ENCODE measurements at places on chromosomes 6 and 20.

- no peak for DNase-seq
Measured at GRCh38 chr20:59007665-59008511, 834 bp upstream of the CTSZ start.

- peak; percentile 3 for DNase-seq
Measured at GRCh38 chr6:53986165-53986720, 125.0 kb upstream of the MLIP start.

- DNase-seq = no peak
Measured at GRCh38 chr6:137783710-137784109, 83.3 kb upstream of the TNFAIP3 start.

DNA sequence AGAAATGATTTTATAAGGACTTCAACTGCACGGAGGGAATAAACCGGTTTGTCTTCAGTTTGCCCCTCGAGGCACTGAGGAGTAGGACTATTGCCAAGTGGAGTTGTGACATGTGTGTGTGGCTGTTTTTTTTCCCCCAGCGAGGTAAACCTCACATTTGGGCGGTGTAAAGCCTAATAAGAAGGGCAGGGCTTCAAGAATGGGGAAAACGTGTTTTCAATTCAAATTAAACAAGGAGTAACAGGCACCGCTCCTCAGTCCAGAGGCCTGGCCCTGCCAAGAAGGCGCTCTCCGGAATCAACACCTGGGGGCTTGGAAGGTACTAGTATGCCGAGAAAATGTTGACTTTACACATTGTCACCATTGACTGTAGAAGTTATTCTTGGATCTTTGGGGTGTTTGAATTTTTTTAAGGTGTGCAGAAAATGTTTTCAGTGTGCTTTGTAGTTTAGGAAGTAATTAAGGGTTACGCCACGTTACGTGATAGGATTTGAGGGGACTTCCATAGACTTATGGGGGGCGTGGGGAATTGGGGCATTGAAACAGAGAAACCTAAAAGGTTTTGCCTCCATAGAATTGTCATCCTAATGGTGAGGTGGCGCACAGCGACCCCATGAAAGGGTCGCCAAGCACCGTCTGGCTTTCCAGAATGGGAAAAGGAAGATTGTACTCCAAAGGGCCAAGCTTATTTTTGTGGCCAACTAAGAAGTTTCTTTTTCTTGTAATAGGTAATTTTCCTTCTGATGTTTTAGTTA lies 791 bp downstream of the ADGRG6 start:
- DNase-seq = no peak

- DNase-seq = no peak
Measured at GRCh38 chr6:17107863-17108262, 6.0 kb downstream of the STMND1 start.

GRCh38 chr20:33009214-33010132 lies 2.0 kb downstream of the BPIFB2 start:
- no peak for DNase-seq

- DNase-seq = peak; percentile 11
Measured at GRCh38 chr6:44353336-44353735, 10.9 kb downstream of the SPATS1 start.

- DNase-seq = peak; percentile 88
Measured at GRCh38 chr6:32968093-32968866, at the start of gene BRD2. BRD2 (plus strand) TSS chr6:32968594; CDS start chr6:32972899, 4,305 bp downstream.

- no peak for DNase-seq
Measured at GRCh38 chr6:101539510-101540245, 146.2 kb downstream of the GRIK2 start.

GRCh38 chr6:148943451-148943850 lies 196.6 kb downstream of the UST start:
- DNase-seq = no peak

GRCh38 chr20:24911461-24911860 lies 37.6 kb upstream of the CST7 start:
- no peak for DNase-seq

GRCh38 chr20:62052842-62053464 lies 12.7 kb downstream of the TAF4 start:
- DNase-seq = no peak

DNA sequence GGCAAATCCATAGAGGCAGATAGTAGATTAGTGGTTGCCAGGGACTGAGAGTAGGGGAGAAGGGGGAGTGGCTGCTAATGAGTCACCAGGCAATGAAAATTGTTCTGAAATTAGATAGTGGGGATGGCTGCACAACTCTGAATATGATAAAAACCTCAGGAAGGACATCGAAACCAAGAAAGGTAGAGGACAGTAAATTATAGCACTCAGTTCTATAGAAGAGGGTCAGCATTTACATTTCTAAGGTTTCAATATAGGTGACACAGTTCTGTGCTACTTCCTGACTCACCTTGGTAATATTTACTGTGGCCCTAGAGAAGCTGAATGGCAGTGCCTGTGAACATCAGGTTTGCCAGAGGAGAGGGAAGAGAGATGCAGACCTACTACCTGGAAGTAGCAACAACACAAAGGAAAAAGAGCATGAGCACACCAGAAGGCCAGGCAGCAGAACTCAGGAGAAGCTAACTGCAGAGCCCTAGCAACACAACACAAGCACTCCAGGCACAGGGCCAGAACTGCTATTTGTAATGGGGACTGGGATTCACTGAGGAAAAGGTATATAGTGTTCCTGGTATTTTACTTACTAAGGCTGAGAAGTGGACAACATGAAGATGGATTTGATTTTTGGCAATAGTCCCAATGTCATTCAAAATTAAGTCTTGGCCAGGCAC lies 75.9 kb downstream of the PLCG1 start:
- DNase-seq = no peak

GRCh38 chr6:124273701-124274100 lies 470.0 kb downstream of the NKAIN2 start:
- DNase-seq = no peak

GRCh38 chr6:44058617-44059358 lies 68.5 kb downstream of the MRPL14 start:
- no peak for DNase-seq

GRCh38 chr20:22460231-22460630 lies 124.1 kb downstream of the FOXA2 start:
- no peak for DNase-seq

Measured in LNCaP clone FGC (cell line).